ENCODE measurements at places on chromosomes 3 and 15.

GRCh38 chr3:161026612-161027510 lies 78.3 kb downstream of the B3GALNT1 start:
- DNase-seq: no peak

DNA sequence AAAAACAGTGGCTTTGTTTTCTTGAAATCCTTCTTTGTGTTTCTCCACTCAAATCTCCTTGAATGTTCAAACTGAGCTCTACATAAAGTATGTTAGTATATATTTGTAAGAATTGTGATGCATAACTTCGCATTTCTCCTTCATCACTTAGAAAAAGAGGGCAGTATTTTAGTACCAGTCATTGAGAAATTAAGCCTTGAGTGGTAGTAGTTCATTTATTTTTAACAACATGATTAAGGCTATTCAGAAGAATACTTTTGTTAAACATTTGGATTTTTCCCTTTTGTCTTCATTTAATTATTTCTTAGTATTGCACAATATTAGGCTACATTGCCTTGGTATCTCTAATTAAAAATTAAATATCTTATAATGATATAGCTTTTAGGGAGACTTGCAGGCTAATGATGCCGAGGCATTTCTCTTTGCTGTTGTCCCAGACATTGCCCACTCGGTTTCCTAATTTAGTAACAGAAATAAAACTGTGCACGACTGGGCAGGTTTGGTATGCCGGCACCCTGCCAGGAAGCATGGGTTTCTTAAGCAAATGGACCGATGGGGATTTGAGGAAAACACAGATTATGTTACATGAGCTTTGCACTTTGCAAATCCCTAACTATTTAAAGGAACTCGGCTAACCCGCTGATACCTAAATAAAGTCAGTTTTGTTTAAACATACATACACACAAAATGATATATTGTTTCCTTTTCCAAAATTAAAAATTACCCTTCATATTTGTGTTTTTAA lies 54.7 kb downstream of the LRRC28 start:
- DNase-seq: peak; percentile 35

- no peak for DNase-seq
These were observed 51.6 kb downstream of the CYP19A1 start for GRCh38 chr15:51286816-51287215.

- no peak for DNase-seq
These were observed 13.6 kb upstream of the COMMD2 start for GRCh38 chr3:149765762-149766334.

GRCh38 chr15:92167451-92167850 lies 226.2 kb upstream of the ST8SIA2 start:
- DNase-seq: no peak

DNA sequence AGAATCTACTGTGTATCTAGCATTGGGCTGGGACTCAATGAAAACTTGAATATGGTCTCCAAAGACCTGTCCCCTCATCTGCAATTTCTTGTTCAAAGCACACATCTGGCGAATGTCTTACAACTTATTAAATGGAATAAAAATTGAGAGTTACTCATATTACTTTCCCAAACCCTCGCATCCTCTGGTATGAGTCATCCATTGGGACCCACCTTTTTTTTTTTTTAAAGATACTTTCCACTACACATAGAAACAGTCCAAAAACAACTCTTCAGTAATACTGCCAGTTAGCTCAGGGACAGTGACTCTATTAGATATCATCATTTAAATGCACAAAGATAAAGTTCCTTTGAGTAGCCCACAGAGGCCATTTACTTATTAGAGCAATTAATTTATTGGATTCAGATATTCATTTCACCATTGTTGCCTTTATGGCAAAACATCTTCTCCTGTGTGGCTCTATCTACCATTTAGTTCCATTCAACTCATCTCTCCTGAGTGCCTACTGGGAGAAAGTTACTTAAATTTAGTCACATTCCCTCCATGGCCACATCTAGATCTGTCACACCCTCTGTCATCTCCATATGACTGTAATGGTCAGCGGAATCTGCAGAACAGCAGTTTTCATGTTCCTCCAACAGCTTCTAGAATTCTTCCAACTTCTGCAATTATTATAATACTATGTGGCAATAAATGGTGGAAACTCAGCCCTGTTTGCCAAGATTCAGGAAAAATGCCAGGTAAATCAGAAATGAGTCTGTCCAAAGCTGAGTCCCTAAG lies 77.9 kb upstream of the ARHGEF3 start:
- DNase-seq: no peak

DNA sequence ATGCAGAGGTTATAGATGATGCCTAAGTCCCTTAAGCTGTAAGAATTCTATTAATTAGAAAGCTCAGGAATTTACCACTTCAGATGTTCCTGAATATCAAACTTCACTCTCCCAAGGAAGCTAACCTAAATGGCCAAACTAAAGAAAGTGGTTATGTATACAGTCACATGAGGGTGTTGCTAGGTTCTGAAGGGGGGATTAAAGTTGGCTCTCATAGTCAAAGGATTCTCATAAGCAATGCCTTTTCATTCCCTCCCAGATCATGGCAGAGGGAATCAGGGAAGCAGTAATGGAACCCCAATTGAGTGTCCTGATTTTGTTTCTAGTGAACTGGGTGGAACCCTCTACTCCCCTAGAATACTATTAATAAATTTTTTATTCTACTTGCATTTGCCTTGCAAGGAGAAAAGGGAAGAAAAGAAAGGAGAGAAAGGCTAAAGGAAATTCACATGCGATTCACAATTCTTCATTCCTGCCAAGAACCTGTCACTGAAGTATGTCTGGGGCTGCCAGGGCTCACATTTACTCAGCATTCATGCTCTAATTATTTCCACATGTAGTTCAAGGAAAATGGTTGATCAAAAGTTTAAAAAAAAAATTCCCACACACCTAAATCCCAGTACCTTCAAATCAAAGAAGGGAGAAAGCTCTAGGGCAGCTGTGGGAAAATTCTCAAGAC lies 25.1 kb downstream of the FSTL1 start:
- DNase-seq: no peak

DNA sequence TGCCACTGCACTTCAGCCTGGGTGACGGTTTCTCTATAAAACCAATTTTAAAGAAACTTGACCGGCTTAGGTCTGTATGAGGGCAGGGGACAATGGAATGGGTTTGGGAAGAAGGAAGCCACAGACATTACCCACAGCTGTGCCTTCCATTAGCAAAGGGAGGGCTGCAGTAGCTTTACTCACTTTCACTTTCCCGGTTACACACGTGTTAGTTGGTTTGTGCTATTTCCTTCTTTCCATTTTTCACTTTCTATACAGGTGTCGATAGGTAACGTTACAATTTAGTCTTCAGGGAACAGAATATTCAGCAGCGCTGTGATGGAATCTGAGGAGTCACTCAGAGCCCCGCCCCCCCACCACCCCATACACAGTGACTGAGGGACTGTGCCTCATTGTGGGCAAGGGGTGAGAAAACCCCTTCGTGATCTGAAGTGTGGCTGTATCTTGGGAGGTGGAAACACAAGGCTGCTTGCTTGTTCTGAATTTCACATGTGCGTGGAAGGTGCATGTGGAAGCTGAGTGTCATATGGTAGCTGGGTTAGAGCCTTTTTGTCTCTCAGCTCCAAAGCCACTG lies 44.8 kb upstream of the RPL32 start:
- no peak for DNase-seq

GRCh38 chr3:56339671-56340070 lies 128.6 kb downstream of the ERC2 start:
- DNase-seq: no peak

DNA sequence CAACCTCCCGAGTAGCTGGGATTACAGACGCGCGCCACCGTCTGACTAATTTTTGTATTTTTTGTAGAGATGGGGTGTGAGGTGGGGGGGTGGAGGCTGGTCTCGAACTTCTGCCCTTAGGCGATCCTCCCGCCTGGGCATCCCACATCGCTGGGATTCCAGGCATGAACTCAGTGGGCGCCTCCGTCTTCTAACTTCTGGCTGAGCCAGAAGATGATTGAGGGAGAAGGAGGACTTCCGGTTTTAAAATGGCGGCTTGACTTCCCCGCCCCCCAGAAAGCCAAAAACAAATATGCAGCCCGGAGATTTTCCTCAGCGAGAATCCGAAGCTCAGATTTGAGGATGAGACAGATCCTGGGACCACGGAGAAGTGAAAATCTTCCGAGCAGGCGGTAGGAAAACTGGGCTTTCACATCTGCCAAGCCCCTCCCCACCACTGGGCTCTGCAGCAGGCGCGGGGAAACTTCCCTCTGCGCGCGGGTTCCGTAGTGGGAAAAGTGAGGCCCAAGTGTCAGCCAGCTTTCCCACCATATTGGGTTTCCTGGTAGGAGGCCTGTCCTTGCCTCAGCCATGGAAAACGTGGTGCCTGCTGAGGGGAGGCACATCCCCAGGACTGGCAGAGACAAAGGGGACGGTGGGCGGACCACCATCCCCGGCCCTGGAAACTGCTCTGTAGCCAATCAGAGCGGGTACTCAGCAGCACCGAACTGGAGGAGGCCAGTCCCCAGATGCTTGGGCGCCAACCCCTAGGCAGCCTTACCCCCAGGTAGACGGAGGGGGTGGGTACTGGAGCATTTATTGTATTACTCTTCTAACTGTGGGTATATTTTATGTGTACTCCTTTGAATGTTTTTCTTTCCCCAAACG lies 17.3 kb downstream of the CHST14 start:
- DNase-seq: no peak

GRCh38 chr3:184145111-184145524 lies 10.0 kb downstream of the EIF2B5 start:
- DNase-seq: peak; percentile 67

- no peak for DNase-seq
These were observed 292.8 kb downstream of the LPP start for GRCh38 chr3:188446766-188447165.

DNA sequence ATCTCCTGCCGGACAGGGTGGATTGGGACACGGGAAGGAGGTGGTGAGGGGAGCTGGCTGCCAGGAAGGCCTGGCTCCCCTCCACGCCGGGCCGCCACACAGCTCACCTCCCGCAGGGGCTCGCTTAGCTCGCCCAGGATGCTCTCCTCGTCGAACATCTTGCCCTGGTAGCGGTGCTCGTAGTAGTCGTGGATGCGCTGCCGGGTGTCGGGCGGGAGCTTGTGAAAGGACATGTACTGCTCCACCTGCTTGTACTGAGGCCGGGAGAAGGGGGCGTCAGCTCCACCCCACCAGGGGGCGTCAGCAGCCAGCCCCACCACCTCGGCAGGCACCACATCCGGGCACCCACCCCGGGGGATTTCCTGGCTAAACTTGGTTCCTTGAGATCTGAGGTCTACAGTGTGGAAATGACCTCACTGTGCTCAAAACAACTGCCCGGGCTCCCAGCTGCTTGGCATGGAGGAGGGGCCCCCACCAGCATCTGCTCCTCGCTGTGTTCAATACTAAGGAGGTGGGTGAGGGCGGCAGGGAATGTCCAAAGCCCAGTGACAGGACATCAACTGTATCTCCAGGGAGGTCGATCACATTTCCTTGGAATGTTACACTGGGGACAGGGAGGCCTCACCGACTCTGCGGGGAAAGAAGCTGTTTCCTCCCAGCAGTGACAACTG lies 43.4 kb downstream of the HCN4 start:
- DNase-seq: no peak

DNA sequence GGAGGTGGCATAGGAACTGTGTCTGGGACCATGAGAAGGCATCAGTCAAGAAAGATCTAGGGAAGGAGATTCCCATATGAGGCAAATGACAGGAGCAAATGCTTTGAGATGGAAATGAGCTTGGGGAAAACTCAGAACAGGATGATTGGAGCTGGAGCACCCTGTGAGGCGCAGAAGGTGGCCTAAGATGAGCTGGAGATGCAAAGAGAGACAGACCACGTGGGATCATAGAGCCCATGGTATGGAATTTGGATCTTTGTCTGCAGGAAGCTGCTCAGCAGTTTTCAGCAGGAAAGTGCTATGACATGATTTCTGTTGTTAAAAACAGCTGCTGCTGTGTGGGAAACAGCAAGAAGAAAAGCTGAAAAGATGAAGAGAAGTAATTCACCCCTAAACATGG lies 310.6 kb downstream of the MAGI1 start:
- DNase-seq: no peak

- DNase-seq: no peak
These were observed 1.8 kb downstream of the MKRN2 start for GRCh38 chr3:12558706-12559105.

DNA sequence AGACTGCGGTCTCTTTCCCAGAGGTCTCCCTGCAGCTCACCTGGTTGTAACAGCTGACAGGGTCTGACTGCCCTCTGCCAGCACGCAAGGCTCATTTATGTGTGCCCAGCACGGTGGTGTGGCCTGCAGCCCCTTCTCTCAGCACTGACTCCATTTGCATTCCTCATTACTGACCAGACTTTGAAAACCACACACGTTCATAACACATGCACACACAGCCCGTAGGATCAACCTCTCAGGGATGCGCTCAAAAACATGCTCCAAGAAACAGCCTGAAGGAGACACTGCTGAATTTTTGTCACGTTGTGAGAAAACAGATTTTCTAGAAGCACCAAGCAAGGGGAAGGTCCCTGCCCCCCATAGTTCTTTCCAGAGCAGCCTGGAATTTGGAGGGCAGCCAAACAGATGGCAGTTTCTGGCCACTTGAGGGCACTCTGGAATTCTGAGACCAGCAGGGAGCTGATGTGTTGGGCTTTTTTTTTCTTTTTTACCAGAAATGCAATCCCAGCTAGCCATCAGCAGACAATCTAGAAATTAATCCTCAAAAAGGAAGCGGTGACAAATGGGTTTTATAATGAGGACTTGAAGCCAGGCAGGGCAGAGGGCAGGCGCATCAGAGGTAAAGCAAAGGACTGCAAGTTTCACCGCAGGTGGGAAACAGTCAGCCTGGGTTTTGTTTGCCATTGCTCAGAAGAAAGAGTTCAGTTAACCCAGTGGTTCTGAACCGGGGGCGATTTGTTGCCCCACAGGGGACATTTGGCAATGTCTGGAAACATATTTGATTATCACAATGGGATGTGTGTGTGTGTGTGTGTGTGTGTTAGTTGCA lies 170.5 kb upstream of the PROK2 start:
- DNase-seq: peak; percentile 80

DNA sequence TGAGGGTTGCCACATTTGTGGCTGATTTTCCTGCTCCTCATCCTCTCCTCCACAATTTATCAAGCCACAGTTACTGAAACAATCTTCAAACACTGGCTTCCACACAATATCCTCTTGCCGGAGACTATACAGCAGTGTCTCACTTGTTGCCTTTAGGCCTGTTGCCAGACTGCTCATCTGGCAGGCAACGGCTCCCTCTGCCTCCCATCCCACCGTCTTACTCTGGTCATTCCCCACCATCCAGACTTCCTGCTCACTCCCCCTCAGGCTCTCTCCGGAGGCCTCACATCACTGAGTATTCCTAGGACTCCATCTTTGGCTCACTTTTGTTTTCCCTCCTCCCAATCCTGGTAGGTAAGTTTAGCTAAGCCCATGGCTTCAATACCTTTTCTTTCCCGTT lies 301.9 kb downstream of the IL20RB start:
- peak; percentile 9 for DNase-seq

GRCh38 chr15:78104119-78104479 lies 11.7 kb downstream of the SH2D7 start:
- DNase-seq: no peak

- DNase-seq: no peak
These were observed 106.2 kb upstream of the UBE3A start for GRCh38 chr15:25545017-25545416.

- DNase-seq: no peak
These were observed 87.0 kb upstream of the PPP2R3A start for GRCh38 chr3:135878501-135878900.

GRCh38 chr15:41291065-41291631 lies 41.2 kb downstream of the OIP5 start:
- no peak for DNase-seq
